Esophagus mucosa (tissue), 1 donor: ENCODE measurements at places on chromosomes 2 and 18. TPM values are rescaled to one million over a fixed set of nuclear protein-coding genes. Genes with fewer than 3 reads are reported as not detected.

The METAP1D gene
- 3.5 TPM for total RNA-seq

The KCNJ13 gene
- not detected for total RNA-seq

The SERPINE2 gene
- 63.7 TPM for total RNA-seq

The DAPL1 gene
- total RNA-seq = 179 TPM

The NDUFAF7 gene
- 6.9 TPM for total RNA-seq

The IL1RL1 gene
- 2.8 TPM for total RNA-seq

The CXCR1 gene
- total RNA-seq = 0.72 TPM

The ATP6V1C2 gene
- total RNA-seq = 5.1 TPM

The CYTIP gene
- total RNA-seq = 1.3 TPM

The KCNG2 gene
- total RNA-seq = 0.20 TPM

The MATN3 gene
- 0.56 TPM for total RNA-seq

The NRP2 gene
- total RNA-seq = 20.0 TPM

The SMYD5 gene
- total RNA-seq = 11.7 TPM

The RHBDD1 gene
- 26.6 TPM for total RNA-seq

The KIAA2012 gene
- not detected for total RNA-seq

The IL36G gene
- 27.4 TPM for total RNA-seq

The IL1F10 gene
- total RNA-seq = not detected

The ST6GAL2 gene
- 2.5 TPM for total RNA-seq

The HOXD8 gene
- total RNA-seq = 0.88 TPM

The LYG2 gene
- total RNA-seq = not detected

The EPB41L5 gene
- 16.8 TPM for total RNA-seq

The NT5C1B gene
- not detected for total RNA-seq

The IL18RAP gene
- total RNA-seq = 0.64 TPM

The RAD51AP2 gene
- 0.16 TPM for total RNA-seq

The BOK gene
- total RNA-seq = 35.0 TPM

The TMEM247 gene
- not detected for total RNA-seq

The PAIP2B gene
- 9.8 TPM for total RNA-seq

The IL1R1 gene
- 19.1 TPM for total RNA-seq
